GM13976 (cell line): ENCODE measurements at places on chromosomes 5 and 9.

DNA sequence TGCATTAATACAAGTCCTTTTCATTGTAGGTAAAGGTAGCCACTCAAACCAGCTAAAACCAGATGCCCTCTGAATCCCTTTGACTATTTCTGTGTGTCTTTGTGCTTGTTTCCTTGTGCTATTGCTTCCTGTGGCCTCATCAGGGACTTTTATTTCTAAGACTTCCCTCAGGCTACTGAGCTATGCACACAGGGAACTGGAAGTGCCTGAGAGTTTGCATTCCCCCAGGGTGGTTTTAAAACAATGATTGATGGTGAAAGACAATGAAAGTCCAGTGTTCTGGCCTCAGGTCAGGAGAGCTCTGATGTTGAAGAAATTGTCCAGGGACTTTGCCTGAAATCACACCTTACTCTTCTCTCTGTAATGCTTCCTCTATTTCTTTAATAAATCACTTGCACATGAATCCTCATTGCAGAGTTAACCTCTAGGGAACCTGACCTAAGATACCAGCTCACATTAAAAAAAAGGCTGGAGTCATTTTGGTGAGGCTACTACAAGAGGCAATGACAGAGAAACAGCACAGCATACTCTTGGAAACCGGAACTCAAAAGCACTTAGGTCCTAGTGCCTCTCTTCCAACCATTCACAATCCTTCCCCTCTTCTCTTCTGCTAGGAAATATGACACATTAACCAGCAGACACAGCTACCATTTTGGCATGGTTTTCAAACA lies 158.1 kb upstream of the NREP start:
- DNase-seq, result no peak

- DNase-seq, result no peak
Measured at GRCh38 chr9:97943308-97943855, 5.4 kb upstream of the HEMGN start.

- no peak for DNase-seq
Measured at GRCh38 chr5:1727571-1727970, 72.1 kb downstream of the MRPL36 start.

- DNase-seq, result peak; percentile 4
Measured at GRCh38 chr5:56910210-56910965, 992 bp downstream of the SETD9 start.

- no peak for DNase-seq
Measured at GRCh38 chr5:81922854-81923279, 49.0 kb upstream of the ATG10 start.
